ENCODE measurements at places on chromosomes 16 and 17.

DNA sequence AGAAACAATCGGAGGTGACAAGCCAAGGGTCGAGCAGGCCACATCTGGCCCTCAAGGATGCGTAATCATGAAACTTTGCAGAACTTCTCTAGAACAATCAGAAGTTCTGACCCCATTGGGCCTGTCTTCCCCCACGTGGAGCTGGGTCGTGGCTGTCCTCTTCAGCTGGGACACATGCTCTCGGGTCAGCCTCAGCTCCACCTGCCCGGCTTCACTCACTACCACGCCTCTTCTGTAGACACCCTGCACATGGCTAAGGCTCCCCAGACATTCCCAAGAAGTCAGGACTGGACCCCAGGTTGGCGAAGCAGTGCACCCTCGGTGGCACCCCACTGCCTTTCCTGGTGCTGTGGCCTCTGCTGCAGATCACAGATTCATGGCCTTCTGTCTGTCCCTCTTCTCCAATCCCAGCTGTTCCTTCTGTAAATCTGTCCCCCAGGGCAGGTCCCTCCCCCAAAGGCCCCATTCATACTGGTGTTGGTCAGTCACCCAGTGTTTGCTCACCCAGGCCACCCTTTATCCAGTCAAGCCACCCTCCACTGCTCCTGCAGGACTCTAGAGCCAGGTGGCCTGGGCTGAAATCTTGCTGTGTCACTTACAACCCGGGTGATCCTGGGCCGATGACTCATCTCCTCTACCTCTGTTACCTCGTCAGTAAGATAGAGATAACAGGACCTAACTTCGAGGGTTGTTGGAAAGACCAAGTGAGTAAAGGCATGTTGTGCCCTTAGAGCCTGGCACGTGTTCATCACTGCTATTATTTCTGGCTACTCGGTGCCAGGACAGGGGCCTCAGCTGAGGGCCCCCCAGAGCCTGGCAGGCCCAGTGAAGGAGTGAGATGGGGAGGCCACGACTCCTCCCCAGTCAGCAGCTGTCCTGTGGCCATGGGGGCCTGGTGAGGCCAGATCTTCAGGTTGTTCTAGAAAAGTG lies 1.4 kb upstream of the SLC5A11 start:
- no peak for DNase-seq

GRCh38 chr17:47925678-47925988 lies 15.7 kb upstream of the PNPO start:
- no peak for DNase-seq

GRCh38 chr16:66045626-66046025 lies 320.9 kb upstream of the CDH5 start:
- no peak for DNase-seq

DNA sequence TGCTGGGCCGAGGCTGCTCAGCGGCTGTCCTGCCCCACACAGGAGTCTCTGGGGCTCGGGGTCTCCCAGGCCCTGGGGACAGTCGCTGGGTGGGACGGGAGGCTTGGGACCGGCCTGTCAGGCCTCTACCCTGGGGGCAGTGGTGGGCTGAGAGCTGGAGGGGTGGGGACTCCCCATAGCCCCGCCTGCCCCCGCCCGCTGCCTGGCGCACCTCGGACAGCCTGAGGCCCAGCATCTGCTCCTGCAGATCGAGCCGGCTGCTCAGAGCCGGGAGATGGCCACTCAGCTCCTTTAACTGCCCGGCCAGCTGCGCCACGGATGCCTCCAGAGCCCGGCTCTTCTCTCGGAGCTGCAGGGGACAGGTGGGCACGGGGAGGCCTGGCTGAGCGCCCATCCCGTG lies 6.7 kb downstream of the PERCC1 start:
- DNase-seq, result no peak

DNA sequence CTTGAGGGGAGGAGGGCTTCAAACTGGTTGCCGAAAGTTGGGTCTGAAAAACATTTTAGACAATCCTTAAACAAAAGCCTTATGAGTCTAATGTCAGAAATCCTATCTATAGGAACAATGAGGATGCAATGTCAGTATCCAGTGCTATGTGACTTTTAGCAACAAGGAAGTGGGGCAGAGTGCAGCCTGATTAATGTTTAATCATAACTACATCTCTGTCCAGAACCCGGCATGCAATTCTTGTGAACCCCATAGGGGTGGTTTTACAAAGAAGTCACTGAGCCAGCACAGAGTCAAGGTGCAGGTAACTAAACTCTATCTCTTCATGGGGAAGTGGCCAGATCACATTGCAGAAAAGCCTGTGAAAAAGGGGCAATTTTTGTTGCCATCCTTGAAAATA lies 267.5 kb downstream of the HS3ST4 start:
- no peak for DNase-seq

GRCh38 chr17:74490716-74491115 lies 24.3 kb downstream of the CD300A start:
- DNase-seq, result no peak

- no peak for DNase-seq
These were observed 344.0 kb downstream of the CA10 start for GRCh38 chr17:51814521-51814920.

DNA sequence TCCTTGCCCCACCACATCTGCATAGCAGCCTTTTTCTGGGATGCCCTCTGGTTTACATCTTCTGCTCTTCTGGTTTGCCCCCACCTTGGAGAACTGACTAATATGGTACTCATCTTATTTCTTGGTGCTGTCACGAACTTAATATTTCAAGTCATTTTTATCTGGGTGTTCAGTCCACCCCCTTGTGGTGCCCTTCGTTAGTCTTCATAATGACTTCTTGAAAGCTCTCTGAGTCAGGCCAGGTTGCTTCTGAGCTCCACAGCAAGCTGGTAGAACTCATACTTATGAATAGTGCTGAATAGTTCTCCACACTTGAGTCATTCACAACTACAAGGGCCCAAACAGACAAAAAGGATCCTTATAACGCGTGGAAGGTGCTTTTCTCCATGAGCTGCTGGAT lies 35.8 kb upstream of the TEKT3 start:
- DNase-seq, result no peak

DNA sequence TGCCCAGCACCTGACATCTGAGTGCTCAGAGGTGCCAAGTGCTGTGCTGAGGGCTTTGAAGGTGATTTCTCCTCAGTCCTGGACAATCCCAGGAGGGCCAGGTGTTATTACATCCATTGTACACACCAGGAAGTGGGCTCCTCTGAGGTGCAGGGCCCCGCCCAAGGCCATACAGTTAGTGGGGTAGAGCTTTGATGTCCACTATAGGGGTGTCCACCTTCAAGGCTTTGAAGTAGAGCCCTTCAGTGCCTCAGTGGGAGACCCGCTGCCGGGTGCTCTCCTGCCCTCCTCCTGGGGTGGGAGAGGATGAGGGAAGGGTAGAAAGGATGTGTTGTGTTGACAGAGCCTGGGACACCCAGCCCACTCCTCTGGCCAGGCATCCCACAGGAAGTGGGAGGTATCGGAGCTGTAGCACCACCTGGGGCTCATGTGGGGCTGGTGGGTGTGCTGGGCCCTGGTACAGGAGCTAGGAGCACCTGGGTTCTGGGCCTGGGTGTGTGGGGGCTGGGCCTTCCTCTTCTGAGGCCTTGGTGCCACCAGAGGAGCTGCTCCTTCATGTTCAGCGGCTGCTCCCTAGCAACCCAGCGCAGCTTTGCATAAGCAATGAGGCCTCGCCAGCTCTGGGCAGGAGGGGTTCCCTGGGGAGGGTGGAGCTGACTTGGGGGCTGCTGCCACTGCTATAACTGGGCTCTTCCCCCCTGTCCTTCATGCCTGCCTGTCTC lies 7.4 kb downstream of the LASP1 start:
- DNase-seq, result no peak

DNA sequence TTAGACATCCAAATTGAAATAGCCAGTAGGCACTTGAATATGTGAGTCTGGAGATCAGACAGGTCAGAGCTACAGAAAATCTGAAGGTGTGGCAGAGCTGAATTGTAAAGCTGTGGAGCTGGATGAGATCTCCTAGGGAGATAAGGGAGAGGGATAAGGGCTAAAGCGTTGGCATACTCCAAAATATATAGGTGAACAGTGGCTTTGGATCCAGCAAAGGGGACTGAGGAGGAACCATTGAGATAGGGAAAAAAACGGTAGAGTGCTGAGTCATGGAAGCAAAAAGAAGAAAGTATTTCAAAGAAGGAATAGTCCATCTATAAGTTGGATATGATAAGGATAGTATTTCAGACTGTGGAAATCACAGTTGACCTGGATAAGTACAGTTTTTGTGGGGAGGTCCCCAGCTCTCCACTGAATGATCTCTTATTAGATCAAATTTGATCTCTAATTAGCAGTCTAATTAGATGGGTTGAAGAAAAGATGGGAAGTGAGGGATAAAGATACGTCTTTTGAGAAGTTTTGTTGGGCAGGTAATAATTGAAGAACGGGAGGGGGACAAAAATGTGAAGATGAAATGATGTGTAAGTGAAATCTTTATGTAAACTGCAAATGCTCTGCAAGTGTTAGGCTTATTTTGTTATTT lies 587 bp upstream of the DBF4B start:
- DNase-seq, result no peak

- no peak for DNase-seq
These were observed 206.7 kb downstream of the SHISA9 start for GRCh38 chr16:13108126-13108525.

GRCh38 chr16:17467923-17468540 lies 2.7 kb downstream of the XYLT1 start:
- peak; percentile 82 for DNase-seq

GRCh38 chr16:526181-527014 lies 1.1 kb upstream of the CAPN15 start:
- DNase-seq, result no peak

DNA sequence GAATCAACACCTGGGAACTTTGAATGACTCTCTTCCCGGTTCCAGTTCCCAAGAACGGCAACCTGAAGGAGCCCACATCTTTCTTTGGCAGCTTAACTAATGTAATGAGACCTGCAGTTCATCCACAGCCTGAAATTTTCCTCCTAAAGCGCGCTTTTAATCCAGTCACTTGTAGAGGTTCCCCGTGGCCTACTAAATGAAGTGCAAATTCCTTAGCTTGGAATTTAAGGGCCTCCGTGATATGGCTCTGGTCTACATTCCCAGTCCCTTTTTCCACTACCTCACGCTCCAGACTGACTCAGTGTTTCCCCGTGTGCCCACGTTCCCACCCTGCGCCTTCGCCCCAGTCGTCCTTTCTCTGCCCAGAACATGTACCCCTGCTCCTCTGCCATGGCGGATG lies 27.2 kb downstream of the FZD2 start:
- DNase-seq, result no peak

DNA sequence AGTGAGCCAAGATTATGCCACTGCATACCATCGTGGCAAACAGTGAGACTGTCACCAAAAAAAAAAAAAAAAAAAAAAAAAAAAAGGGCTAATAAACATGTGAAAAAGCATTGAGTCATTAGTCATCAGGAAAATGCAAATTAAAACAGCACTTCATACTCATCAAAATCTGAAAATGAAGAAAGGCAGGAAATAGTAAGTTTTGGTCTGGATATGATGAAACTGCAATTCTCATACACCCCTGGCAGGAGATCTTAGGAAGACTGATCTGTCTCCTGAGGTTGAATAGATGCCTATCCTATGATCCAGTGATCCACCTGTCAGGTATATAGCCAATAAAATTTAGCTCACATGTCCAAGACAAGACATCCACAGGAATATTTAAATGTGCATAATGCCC lies 212.7 kb downstream of the CPPED1 start:
- DNase-seq, result no peak

DNA sequence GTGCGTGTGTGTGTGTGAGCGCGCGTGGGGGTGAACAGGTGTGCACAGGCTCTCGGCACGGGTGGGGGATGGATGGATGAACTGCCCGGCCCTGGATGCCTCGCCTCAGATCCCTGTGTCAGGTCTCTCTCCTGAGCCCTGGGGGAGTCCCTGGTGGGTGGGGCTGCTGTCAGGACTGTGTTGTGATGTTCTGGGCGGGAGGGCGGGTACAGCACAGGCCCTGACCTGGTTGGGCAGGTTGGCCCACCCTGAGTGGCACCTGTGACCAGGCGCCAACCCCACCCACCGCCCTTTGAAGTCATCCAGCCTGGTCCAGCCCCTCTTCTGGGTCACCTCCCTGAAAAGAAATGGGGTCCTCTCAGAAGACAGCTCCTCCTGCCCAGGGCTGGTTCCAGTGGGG lies 41.6 kb upstream of the TAC4 start:
- DNase-seq, result no peak

GRCh38 chr17:69864462-69864861 lies 210.6 kb upstream of the KCNJ16 start:
- no peak for DNase-seq

DNA sequence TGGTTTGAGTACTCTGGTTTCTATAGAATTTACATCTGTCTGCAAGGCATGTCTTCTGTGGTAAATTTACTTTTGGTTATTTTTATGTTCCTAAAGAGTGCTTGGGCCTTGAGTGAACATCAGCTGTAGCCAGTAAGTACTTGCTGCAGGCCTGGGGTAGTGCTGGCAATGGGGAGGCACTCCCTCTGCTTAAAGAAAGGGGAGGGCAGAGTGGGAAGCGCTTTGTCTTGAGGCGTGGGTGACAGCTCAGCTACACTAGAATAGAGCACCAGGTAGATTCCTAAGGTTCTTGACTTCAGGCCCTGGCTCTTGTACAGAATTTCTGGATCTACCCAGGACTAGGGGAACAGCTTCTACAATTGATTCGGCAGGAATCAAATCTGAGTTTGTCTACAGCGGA lies 50.6 kb downstream of the MPHOSPH6 start:
- no peak for DNase-seq

DNA sequence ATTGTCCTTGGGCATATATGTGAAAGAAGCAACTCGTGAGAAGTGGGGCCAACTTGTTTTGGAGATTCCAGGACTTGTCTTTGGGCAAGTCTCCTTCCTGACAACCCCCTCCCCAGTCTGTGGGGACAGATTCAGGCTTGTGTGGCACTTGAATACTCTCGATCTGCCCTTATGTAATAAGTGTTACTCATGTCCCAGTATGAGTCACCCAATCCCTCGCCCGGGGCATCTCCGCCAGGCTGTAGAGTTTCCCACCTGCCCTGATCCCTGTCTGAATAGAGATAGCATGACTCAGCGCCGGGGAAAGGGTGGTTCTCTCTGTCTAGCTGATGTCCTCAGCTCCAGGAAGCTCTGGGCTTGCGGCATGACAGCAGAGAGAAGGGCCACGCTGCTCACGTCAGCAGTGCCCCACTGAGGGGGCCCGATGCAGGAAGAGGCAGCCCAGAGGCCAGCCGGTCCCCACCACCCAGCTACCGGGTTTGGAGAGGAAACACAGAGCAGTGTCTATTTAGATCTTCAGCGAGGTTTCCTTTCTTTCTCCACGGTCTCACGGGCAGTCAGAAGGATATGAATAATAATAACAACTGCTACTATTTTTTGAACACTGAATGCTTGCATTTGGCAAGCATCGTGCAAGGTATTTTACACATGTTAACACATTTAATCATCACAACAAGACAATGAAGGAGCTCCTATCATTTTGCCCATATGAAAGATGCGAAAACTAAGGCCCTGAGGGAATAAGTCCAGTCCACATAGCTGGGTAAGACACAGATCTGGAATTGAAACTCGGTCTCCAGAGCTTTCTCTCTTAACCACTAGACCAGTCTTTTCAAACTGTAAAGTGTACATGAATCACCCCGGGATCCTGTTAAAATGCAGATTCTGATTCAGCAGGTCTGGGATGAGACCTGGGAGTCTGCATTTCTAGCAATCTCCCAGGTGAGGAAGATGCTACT lies 426.7 kb upstream of the MAF start:
- no peak for DNase-seq
